T47D (cell line): ENCODE measurements at places on chromosomes 5 and 9.
A peak's percentile ranks its signal among the peaks of the same experiment; 100 is the strongest.

- DNase-seq: peak; percentile 57
Measured at GRCh38 chr5:134969166-134969565, 1.5 kb downstream of the CATSPER3 start.

- DNase-seq: no peak
Measured at GRCh38 chr5:65263321-65263720, 218.4 kb downstream of the ADAMTS6 start.

DNA sequence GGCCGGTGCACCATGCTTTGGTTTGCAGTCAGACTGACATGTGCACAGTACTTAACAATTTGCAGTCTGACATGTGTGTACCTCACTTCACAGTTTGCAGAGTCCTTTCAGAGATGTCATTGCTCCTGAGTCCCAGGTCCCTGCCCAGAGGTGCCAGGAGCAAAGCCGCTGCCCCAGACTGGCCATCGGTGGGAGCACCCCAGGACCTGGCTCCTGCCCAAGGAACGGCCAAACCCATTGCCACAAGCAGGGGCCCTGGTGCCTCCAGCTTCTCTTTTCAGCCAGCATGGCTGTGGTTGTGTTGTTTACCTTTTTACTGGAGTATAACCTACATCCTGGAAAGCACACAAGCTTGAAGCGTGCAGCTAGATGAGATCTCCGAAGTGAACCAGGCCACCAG is 28.6 kb downstream of the RASGEF1C start:
- DNase-seq: no peak

- DNase-seq: no peak
Measured at GRCh38 chr5:98102936-98103335, 670.5 kb upstream of the RGMB start.

DNA sequence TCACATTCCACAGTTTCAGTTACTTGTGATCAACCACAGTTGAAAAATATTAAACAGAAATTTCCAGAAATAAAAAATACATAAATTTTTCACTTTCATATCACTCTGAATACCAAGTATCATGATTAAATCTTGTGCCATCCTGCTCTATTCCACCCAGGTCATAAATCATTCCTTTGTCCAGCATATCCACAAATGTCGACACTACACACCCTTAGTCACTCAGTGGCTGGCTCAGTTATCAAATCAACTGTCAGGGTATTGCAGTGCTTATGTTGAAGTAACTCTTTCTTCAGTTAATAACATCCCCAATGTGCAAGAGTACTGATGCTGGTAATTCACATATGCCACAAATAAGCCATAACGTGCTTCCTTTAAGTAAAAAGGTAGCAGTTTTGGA is 115.7 kb downstream of the FBXL17 start:
- no peak for DNase-seq

GRCh38 chr5:136206361-136206760 is 13.4 kb upstream of the SMIM32 start:
- DNase-seq: no peak

DNA sequence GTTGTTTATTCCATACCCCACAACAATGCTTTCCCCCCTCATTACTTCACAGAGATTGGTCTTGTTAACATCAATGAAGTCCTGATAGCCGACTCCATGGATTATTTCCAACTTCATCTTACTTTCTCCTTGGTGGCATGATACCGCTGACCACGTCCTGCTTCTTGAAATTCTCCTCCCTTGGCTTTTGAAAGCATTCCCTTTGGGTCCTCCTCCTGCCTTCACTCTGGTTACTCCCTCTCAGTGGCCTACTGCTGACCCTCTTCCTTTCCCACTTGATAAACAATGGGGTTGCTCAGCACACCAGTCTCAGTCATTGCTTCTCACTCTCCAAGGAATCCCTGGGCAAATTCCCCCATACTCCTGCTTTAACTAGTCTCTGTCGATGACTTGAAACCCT is 283.9 kb downstream of the SEC61B start:
- no peak for DNase-seq

- DNase-seq: no peak
Measured at GRCh38 chr5:607541-608428, 4.4 kb upstream of the CEP72 start.

DNA sequence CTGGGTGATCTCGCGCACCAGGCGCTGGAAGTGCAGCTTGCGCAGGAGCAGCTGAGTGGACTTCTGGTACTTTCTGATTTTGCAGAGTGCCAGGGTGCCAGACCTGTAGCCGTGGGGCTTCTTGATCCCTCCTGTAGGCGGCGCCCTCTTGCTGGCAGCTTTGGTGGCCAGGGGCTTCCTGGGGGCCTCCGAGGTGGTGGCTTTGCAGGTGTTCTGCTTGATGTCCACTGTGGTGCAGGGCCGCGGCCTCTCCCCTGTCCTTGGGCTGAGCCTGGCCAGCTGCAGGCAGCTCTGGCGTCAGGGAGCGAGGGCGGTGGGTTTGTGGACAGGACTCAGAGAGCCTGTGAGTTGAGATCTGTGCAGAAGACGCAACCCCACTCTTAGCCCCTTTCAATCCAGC is 36.1 kb downstream of the TAF11L14 start:
- DNase-seq: no peak

- no peak for DNase-seq
Measured at GRCh38 chr9:84212982-84213381, 127.6 kb downstream of the SLC28A3 start.

GRCh38 chr5:168801567-168801966 is 222.4 kb upstream of the PANK3 start:
- DNase-seq: no peak

GRCh38 chr5:123814801-123815470 is 303.0 kb downstream of the CSNK1G3 start:
- DNase-seq: no peak

DNA sequence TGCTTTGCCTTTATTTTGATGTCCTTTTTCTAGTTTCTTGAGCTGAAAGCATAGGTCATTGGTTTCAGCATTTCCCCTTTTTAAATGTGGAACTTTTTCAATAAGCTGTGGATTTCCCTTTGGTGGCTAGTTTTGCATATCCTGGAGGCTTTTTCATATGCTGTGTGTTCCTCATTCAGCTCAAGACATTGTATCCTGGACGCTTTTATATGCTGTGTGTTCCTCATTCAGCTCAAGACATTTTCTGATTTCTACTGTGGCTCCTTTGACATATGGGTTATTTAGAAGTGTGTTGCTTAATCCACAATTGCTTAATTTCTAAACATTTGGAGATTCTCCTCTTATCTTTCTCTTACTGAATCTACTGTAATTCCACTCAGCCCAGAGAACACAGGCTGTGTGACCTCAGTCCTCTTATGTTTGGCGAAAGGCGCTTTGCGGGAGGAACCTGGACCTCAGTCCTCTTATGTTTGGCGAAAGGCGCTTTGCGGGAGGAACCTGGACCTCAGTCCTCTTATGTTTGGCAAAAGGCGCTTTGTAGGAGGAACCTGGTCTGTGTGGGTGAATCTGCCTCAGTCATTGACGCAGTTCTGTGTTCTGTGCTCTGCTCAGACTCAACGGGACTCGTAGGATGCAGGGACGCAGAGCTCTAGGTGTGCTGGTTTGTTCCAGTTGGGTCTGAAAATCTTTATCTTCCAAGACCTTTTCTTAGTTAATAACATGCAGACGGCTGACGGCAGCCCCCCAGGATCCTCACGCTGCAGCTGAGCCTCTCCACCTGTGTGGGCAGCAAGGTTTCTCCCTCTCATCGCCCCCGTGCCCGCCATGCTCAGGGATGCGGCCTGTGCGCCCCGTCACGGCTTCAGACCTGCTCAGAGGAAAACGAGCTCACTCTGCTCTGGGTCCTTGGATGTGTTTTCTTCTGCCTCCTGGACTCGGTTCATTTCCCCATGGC is 6.0 kb upstream of the SLC9A3 start:
- DNase-seq: no peak

- DNase-seq: peak; percentile 43
Measured at GRCh38 chr5:149177911-149178565, 36.7 kb downstream of the ABLIM3 start.

GRCh38 chr5:121380066-121380465 is 471.6 kb upstream of the FTMT start:
- DNase-seq: no peak

GRCh38 chr5:81766611-81767010 is 15.7 kb upstream of the SSBP2 start:
- no peak for DNase-seq

DNA sequence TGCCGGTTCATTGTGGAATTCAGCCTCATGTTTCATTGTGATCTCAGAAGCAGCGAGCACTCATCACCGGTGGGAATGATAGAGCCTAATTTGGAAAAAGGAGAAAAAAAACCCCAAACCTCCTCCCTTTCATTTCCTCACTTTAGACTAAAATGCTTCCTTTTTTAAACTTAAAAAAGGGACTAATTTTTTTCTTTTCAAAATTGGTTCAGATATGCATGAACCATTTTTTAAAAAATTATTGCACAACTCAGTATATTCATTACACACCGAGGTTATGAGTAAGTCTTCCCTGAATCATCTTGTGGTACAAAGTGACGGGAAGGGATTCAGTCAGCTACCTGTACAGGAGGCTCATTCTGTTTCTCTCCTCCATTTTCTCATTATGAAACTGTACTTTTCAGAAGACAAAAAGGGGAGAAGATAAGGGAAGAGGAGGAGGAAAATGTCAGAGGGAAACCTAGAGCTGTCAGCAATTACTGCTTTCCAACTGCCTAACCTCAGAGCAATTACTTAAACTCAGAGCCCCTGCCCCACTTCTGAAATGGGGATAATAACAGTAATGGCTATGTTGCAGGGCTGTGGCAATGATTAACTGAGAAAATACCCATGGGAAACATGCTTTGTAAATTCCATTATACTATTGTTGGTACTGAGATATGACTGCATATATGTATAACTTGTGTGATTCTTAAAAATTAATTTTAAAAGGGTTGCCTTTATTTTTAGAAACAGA is 24.0 kb downstream of the GALNT10 start:
- DNase-seq: no peak

GRCh38 chr9:90053027-90053426 is 448.2 kb downstream of the GADD45G start:
- no peak for DNase-seq

DNA sequence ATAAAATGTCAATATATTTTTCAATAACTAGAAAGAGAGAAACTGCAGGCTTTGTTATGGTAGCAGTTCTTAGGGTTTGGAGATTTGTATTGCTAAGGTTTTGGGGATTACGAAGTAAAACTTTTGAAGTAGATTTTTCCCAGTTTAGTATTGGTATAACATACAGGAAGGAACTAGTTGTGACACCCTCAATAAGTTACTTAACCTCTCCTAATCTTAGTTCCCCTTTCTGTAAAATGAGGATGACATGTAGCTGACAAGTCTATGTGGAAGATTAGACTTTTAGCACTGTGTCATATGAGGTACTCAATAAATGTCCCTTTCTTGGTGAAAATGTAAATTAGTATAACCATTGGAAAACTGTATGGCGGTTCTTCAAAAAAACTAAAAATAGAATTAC is 73.4 kb upstream of the ATG10 start:
- DNase-seq: no peak

DNA sequence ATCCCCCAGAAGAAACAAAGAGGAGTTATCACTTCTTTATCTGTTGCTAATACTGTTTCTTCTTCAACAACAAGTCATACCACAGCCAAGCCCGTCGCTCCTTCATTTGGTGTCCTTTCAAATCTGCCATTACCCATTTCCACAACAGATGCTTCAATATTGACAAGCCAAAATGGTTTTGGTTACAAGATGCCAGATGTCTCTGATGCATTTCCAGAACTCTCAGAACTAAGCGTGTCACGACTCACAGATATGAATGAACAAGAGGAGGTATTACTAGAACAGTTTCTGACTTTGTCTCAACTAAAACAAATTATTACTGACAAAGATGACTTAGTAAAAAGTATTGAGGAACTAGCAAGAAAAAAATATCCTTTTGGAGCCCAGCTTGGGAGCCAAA is 16.0 kb upstream of the HAND1 start:
- no peak for DNase-seq

DNA sequence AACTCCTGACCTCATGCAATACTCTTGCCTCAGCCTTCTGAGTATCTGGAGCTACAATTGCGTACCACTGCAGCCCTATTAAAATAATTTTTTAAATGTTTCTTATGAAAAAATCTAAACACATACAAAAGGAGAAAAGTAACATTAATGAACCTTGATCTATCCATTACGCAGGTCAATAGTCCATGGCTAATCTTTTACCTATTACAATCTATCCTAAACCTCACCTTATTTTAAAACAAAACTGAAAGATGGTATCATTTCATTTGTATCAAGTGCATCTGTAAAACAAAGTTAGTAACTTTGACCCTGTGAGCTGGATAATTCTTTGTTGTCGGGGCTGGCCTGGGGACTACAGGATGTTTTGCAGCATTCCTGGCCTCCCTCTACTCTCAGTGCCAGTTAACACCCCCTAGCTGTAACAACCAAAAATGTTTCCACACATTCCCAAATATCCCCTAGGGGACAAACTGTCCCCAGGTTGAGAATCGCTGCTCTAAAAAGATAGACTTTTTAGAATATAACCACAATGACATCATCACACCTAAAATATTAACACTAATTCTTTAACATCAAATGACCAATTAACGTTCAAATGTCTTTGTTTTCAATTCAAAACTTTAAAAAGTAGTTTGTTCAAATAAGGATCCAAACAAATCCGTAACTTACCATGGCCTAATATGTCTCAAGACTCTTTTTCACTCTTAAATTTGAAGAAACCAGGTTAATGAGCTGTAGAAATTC is 54.8 kb downstream of the RNF38 start:
- DNase-seq: peak; percentile 6

- DNase-seq: no peak
Measured at GRCh38 chr9:211557-211956, 3.1 kb upstream of the DOCK8 start.

GRCh38 chr5:87951661-87952060 is 317.0 kb downstream of the TMEM161B start:
- no peak for DNase-seq

- no peak for DNase-seq
Measured at GRCh38 chr5:133820507-133820906, 147.9 kb downstream of the C5orf15 start.

- no peak for DNase-seq
Measured at GRCh38 chr5:98917433-98917832, 11.4 kb downstream of the CHD1 start.

- DNase-seq: no peak
Measured at GRCh38 chr5:65832603-65833228, 93.7 kb upstream of the ERBIN start.
